CD8-positive, alpha-beta memory T cell (primary cell): ENCODE measurements at places on chromosomes 5 and 9. TPM values are rescaled to one million over a fixed set of nuclear protein-coding genes. Genes with fewer than 3 reads are reported as not detected.
A peak's percentile ranks its signal among the peaks of the same experiment; 100 is the strongest.

Gene FGF1
- total RNA-seq = not detected

Gene FOXD4L3
- total RNA-seq = not detected

Gene AK8
- total RNA-seq = not detected

Gene PGM5
- not detected for total RNA-seq

Gene PCDHGA5
- 0.09 TPM for total RNA-seq

GRCh38 chr5:43121913-43122484, 1.3 kb downstream of the ZNF131 start:
- DNase-seq = no peak

- H3K4me3 ChIP-seq = no peak overlapping the region
- DNase-seq = no peak
- no peaks in the 10 kb centered on the region for H3K4me1 ChIP-seq
- no peaks in the 10 kb centered on the region for H3K36me3 ChIP-seq
Measured at GRCh38 chr5:142246-142810, 49.0 kb upstream of the LRRC14B start.

- H3K27ac ChIP-seq = no peak overlapping the region
- peak overlapping the region; percentile 31 for H3K4me3 ChIP-seq
- H3K36me3 ChIP-seq = peaks cover 80% of the 10 kb centered on the region
Measured at GRCh38 chr5:134136771-134137170, 22.3 kb downstream of the TCF7 start.

GRCh38 chr5:54580997-54581811, 63.6 kb downstream of the SNX18 start:
- no peaks in the 10 kb centered on the region for H3K36me3 ChIP-seq
- no peak overlapping the region for H3K27ac ChIP-seq
- H3K27me3 ChIP-seq = no peaks in the 10 kb centered on the region
- no peaks in the 10 kb centered on the region for H3K4me1 ChIP-seq
- no peak overlapping the region for H3K4me3 ChIP-seq

DNA sequence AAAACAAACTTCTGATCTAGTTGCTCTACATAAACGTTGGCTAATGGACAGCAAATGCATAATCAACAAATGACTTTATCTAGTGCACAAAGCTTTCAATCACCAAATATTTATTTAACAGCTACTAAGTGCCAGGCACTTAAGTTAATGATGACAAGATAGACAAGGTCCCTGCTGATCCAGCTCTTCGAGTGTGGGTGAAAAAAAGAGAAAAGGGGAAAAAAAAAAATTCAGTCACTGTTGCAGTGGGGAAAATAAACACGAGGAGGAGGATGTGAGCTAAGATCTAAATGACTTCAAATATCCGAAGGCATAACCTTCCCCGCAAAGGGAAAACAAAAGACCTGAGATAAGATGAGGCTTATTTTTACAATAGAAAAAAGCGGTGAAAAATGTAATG, 9.6 kb downstream of the PSIP1 start:
- H3K27me3 ChIP-seq = no peaks in the 10 kb centered on the region
- no peak overlapping the region for H3K27ac ChIP-seq
- H3K4me1 ChIP-seq = peaks cover 31% of the 10 kb centered on the region
- no peak overlapping the region for H3K4me3 ChIP-seq
- peaks cover 12% of the 10 kb centered on the region for H3K36me3 ChIP-seq

GRCh38 chr5:89850513-89850865, 559.1 kb downstream of the CETN3 start:
- no peaks in the 10 kb centered on the region for H3K27me3 ChIP-seq
- no peak overlapping the region for H3K27ac ChIP-seq
- no peak for DNase-seq

DNA sequence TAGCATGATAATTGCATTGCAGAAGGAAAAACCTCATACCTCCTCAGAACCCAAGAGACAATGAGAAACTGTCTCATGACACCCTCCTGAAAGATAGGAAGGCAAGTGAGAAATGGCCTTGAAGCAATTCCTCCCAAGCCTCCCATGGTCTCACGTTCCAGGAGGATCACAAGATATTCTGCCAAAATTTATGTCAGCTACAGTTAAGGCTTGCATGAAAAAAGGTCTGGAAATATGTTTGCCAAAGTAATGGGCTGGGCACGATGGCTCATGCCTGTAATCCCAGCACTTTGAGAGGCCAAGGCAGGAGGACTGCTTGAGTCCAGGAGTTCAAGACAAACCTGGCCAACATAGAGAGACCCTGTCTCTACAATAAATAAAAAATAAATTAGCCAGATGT, 12.6 kb upstream of the HOMER1 start:
- DNase-seq = no peak
- H3K27me3 ChIP-seq = no peaks in the 10 kb centered on the region
- H3K27ac ChIP-seq = no peak overlapping the region
- H3K36me3 ChIP-seq = no peaks in the 10 kb centered on the region
- H3K4me1 ChIP-seq = no peaks in the 10 kb centered on the region
- no peak overlapping the region for H3K4me3 ChIP-seq

DNA sequence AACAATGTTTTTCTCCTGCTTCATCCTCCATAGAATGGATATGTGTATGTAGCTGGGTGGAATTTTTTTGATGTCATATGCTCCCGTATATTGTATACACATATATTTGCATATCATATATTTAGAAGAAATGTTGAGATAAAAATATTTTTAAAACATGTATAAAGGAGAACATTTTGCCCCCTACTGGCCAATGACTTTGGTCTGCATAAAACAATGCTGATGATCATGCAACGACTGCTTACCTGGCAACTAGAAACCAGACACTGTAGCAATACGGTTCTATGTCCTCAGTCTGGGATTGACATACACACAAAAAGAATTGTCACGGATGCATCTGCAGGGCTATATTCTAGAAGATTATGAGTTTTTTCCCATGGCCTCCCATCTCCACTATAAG, 503.6 kb downstream of the ELAVL2 start:
- H3K4me3 ChIP-seq = no peak overlapping the region
- no peaks in the 10 kb centered on the region for H3K4me1 ChIP-seq
- H3K36me3 ChIP-seq = no peaks in the 10 kb centered on the region
- no peak overlapping the region for H3K27ac ChIP-seq
- no peak for DNase-seq
- no peaks in the 10 kb centered on the region for H3K27me3 ChIP-seq
